ENCODE measurements at places on chromosomes 4 and X.
A peak's percentile ranks its signal among the peaks of the same experiment; 100 is the strongest.

GRCh38 chr4:27003642-27004113 lies 143.0 kb downstream of the STIM2 start:
- DNase-seq = peak; percentile 72

GRCh38 chr4:95087657-95088455 lies 330.1 kb downstream of the BMPR1B start:
- DNase-seq = no peak

- peak; percentile 19 for DNase-seq
Observed at GRCh38 chr4:185534866-185535611, at the start of gene PDLIM3. Gene PDLIM3, minus strand, starts transcription at chr4:185535507. Its CDS starts 73 bp downstream, at chr4:185535434.

- DNase-seq = peak; percentile 28
Observed at GRCh38 chrX:54482839-54483593, 13.0 kb downstream of the FGD1 start.

GRCh38 chr4:155899891-155900290 lies 3.6 kb upstream of the TDO2 start:
- DNase-seq = peak; percentile 21

DNA sequence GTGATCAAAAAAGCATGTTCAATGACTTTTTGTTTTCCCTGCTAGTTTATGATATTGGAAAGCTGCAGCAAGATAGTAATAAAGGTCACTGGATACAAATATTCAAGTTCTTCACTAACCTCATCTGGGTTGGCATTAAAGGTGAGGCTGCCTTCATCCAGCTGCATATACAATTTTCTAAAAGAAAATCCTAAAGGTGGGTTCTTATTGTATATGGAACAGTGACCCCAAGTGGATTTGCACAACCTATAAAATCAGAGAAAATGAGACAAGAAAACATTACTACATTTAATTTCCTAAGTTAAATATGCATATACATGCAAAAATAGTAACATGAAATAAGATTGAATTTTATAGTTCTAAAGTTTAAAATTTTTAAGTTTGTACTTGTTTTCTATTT lies 23.9 kb downstream of the FBXO8 start:
- no peak for DNase-seq

DNA sequence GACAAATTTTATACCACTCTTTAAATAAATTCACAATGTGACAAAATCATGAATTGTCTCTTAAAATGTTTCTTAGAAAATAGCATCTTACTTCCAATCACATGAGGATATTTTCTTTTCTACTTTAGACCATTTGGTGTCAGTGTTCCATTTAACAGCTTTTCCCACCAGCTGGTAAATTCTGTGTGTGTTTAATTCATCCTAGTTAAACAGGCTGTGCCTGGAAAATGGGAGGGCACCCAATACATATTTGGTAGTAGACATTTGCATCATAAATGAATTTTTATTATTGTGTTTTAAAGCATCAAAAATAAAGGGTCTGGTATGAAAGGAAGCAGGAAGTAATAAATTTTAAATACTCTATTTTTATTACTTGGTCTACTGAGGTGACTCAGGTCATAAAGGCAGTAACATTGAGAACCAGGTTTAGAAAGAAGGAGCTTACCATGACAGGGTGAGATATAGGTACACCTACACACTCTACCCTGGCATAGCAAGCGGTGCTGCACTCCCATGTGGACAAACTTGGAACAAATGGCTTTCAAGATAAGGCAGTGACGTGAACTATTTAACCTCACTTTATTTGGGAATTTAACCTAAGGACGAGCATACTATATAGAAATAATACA lies 344.5 kb downstream of the BMPR1B start:
- DNase-seq = no peak

- peak; percentile 15 for DNase-seq
Observed at GRCh38 chr4:156972379-156973015, 898 bp upstream of the PDGFC start.

GRCh38 chrX:109990582-109991276 lies 12.2 kb upstream of the TMEM164 start:
- DNase-seq = no peak

DNA sequence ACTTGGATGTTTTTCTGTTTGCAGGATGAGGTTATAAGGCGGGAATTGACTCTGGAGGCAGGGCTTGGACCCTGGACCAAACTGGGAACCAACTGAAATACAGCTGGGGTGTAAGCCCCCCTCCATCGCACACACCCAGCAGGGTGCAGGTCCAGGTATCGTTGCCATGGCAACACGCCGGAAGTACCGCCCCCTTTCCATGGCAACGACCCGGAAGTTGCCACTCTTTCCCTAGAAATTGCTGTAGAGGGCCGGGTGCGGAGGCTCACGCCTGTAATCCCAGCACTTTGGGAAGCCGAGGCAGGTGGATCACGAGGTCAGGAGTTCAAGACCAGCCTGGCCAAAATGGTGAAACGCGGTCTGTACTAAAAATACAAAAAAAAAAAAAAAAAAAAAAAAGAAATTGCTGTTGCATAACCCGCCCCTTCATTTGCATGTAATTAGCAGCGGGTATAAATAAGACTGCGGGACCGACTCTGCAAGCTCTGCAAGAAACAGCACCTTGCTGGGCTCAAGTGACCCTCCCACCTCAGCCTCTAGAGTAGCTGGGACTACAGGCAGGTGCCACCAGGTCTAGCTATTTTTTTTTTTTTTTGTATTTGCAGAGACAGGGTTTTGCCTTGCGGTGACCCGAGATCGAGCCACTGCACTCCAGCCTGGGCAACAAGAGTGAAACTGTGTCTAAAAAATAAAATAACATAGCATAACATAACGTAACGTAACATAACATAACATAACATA lies 139.6 kb downstream of the CRLF2 start:
- no peak for DNase-seq

DNA sequence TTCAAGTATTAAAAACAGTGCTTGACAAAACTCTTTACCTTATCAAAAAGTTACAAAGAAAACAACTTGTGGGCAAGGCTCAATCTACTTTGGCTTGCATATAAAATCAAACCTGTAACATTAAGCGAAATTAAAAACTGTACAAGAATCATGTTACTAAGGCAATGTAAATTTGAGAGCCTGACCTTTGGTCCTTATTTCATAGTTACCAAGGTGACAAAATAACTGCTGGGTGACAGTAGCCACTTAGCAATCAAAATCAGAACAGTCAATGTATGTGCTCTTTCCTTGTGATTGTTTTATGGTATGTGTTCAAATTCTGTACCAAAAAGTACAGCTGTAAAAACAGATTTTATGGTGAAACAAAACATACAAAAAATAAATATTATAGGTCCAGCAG lies 204.0 kb downstream of the RASL11B start:
- no peak for DNase-seq

- no peak for DNase-seq
Observed at GRCh38 chr4:17558941-17559708, 17.9 kb upstream of the LAP3 start.

GRCh38 chrX:3374108-3374800 lies 27.8 kb upstream of the MXRA5 start:
- no peak for DNase-seq

GRCh38 chr4:22667332-22667940 lies 25.3 kb upstream of the GBA3 start:
- DNase-seq = peak; percentile 11

- no peak for DNase-seq
Observed at GRCh38 chrX:123277347-123277746, 93.3 kb downstream of the GRIA3 start.

- no peak for DNase-seq
Observed at GRCh38 chr4:7860600-7861163, 79.0 kb downstream of the AFAP1 start.

DNA sequence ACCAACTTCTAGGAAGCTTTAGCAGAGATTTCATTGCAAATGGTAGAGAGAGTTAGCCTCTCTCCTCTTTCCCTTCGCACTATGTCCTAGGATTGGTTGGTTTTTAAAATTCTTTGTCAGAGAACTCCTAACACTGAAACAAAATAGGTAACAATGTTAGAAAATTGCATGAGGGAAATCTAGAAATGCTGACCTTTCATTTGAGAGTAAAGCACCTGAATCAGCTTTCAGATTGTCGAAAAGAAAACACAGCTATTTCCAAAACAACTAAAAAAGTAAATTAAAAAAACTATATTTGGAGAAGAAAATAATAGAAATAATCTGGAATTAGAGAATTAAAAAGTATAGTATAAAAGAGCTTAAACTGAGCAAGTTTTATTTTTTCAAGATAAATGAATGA lies 108.1 kb upstream of the GK2 start:
- DNase-seq = no peak

GRCh38 chrX:104281564-104281963 lies 26.8 kb upstream of the ESX1 start:
- DNase-seq = no peak

DNA sequence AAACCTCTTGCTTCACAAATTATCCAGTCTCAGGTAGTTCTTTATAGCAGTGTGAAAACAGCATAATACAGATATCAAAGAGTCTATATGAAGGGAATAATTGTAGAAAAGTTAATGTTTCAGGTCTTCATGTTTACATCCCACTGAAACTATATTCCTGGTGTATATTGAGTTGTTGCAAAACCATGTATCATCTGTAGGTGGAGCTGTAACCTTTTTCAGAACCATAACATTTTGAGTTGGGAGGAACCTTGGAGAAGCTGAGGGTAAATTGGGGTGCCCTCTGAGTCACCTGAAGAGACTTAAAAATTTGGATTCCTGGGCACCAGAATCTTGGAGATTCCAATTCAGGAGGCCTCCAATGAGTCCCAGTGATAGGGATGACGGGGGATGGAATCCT lies 51.9 kb upstream of the TAPT1 start:
- DNase-seq = no peak

DNA sequence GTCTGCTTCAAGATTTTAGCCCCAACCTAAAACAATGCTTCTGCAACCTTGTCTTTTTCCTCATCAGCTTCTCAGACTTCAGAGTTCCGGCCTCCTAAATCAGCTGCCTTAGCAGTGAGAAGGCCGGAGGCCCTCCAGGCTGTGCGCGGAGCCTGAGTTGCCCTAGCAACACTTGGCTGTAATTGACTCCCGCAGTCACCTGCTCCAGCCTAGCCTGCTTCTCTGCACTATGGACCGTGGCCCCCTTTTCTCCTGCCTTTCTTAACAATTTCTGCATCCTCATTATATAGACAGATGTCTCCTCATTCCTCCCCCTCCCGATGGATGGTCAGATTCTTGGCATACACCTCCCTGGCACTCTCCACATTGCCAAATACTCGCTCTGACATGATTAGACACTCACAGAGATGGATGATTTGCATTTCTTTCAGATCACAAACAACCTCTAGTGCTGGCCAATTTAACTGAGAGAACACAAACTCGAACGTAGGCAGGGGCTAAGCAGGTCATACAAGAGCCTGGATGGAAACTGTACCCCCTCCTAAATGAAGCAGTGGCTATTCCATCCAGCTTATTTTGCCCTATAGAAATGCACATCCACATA lies 9.5 kb upstream of the HUWE1 start:
- DNase-seq = no peak

GRCh38 chr4:145679520-145679919 lies 426 bp upstream of the C4orf51 start:
- peak; percentile 89 for DNase-seq

DNA sequence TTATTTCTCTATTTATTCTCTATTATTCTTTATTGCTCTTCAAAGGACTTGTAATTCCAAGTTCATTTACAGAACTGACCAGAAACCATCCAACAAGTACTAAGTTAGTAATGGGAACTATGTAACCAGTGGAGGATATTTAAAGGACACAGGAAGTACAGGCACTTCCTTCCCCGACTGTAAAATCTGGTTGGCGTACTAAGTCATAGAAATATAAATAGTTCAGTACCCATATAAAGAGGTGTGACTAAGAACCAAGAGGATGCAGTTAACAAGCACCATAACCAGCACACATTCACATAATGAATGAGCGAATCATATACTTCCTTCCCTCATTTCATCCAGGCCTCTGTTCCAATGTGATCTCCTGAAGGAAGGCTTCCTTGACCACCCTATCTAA lies 3.6 kb upstream of the EIF4E start:
- DNase-seq = peak; percentile 88

DNA sequence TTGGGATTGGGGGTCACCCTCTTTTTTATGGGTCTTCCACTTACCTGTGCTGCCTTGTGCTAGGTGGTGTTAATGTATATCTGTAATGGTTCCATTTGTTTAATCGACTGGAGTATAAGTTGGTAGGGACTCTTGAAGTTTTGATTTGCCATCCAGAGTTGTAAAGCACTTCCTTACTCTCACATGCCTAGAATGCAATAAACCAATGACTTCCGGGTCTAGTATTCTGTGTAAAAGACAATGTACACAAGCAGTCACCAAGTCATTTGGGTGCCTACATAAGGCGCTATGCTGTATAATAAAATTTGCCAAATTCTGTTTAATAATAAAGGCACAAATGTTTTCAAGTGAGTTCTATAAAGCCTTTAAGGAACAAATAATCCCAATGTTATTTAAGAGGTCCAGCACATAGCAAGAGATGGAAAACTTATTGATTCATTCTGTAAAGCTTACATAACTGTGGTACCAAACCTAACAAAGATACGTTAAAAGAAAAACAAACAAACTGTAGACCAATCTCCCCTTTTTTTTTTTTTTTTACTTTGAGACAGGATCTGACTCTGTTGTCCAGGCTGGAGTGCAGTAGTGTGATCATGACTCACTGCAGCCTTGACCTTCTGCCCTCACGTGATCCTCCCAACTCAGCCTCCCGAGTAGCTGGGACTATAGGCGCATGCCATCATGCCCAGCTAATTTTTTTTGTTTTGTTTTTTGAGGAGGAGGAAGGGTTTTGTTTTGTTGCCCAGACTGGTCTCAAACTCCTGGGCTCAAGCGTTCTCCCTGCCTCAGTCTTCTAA lies 41.5 kb upstream of the HPRT1 start:
- DNase-seq = peak; percentile 17

DNA sequence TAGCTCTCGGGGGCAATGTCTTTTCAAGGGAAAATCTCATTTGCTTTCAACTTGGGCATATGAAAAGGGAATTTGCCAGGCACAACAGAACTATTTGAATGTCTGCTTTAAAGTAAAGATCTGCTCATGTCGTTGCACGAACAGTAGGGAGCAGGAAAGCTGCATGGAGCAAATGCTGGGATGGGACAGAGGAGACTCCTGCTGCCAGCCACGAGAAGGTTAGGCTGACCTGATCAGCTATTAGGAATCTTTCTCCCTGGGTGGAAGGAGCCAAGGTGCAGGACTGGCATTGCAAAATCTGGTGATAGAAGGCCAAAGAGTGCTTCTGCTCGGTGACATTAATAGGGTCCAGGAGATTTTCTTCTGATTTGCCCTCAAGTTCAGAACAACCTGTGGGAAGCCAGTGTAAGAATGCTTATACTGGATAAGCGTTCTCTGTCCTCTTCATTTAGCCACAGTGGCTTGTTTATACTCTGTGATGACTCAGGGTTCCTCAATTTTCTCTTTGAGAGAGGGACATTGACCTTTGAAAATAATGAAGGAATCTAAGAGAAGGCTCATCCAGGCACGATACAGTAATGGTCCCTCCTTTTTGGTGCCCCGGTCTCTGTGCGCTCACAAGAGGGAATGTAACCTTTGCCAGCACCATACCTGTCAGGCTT lies 22.9 kb downstream of the FHL1 start:
- peak; percentile 75 for DNase-seq

- peak; percentile 92 for DNase-seq
Observed at GRCh38 chr4:38857354-38858096, 908 bp upstream of the TLR6 start.

- peak; percentile 17 for DNase-seq
Observed at GRCh38 chrX:51459125-51459524, 37.3 kb downstream of the NUDT11 start.
